SJSA1 (cell line): ENCODE measurements at places on chromosomes 5 and 9. TPM values are rescaled to one million over a fixed set of nuclear protein-coding genes. Genes with fewer than 3 reads are reported as not detected.

- no peak for DNase-seq
- H3K27ac ChIP-seq = no peak overlapping the region
- H3K36me3 ChIP-seq = peaks cover 15% of the 10 kb centered on the region
- no peak overlapping the region for H3K4me3 ChIP-seq
- no peaks in the 10 kb centered on the region for H3K27me3 ChIP-seq
- H3K4me1 ChIP-seq = no peaks in the 10 kb centered on the region
These were observed 76.3 kb downstream of the CERT1 start for GRCh38 chr5:75435096-75435495.

Gene PPP3R2
- not detected in 2 replicates for total RNA-seq

- no peaks in the 10 kb centered on the region for H3K27me3 ChIP-seq
- H3K36me3 ChIP-seq = no peaks in the 10 kb centered on the region
- no peak overlapping the region for H3K27ac ChIP-seq
- no peak overlapping the region for H3K4me3 ChIP-seq
These were observed 109.6 kb downstream of the PIK3R1 start for GRCh38 chr5:68325065-68325580.

GRCh38 chr9:4717815-4718214 is 23.2 kb downstream of the AK3 start:
- H3K27ac ChIP-seq = no peak overlapping the region
- H3K4me3 ChIP-seq = no peak overlapping the region
- no peaks in the 10 kb centered on the region for H3K27me3 ChIP-seq
- H3K4me1 ChIP-seq = peaks cover 5% of the 10 kb centered on the region
- peaks cover 3% of the 10 kb centered on the region; the same call in 1 of the 2 replicates for H3K36me3 ChIP-seq
- DNase-seq = no peak

Gene DCTN3
- 70.6 and 110 TPM in 2 replicates for total RNA-seq

DNA sequence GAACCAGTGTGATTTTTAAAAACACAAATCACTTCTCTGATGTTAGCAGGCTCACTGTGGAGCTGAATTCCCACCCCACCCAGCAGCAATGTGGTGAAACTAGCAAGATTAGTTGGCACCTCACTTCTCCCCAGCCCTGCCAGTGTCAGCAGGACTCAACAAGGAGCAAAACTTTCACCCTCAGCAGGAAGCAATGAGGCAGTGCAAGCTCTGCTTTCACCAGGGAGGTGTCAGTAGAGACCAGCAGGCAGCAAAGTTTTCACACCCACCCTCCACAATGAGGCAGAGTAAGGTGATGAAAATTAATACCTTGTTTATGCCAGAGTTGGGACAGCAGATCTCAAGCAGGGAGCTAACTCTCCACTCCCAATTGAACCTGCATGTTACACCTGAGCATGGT is 565.0 kb downstream of the CETN3 start:
- DNase-seq = no peak
- no peak overlapping the region for H3K27ac ChIP-seq
- H3K27me3 ChIP-seq = no peaks in the 10 kb centered on the region
- no peaks in the 10 kb centered on the region for H3K36me3 ChIP-seq
- H3K4me1 ChIP-seq = no peaks in the 10 kb centered on the region
- no peak overlapping the region for H3K4me3 ChIP-seq

DNA sequence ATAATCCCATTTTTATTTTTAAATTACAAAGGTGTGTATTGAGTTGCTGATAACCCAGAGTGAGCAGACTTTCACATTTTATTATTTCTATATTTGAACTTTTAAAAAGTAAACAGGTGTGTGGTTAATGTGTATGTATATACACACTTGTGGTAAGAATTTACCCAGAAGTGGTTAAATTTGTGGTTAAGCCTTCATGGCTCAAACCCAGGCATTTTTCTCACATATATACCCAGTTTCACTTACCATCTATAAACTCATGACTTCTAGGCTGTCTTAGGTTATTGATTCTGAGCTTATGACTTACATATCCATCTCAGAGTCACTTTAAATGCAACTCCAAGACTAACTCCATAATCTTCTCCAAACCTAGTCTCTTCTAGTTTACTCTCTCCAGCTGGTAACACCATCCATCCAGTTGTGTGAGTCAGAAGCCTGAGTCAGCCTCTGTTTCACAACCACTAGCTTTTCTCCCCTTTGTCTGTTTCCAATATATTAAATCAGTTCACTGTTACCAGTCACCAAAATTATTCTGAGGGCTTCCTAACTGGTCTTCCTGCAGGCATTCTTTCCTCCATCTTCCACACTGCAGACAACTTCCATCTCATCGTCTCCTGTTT is 20.2 kb downstream of the ZBED3 start:
- H3K4me3 ChIP-seq = no peak overlapping the region
- H3K27me3 ChIP-seq = no peaks in the 10 kb centered on the region; the same call in 1 of the 2 replicates
- no peaks in the 10 kb centered on the region for H3K4me1 ChIP-seq

Gene TMEFF1
- 1.3 and 9.3 TPM in 2 replicates for total RNA-seq

Gene SHC3
- 0.16 and 0.34 TPM in 2 replicates for total RNA-seq

Gene SPOCK1
- 0.95 TPM in 1 of 2 replicates, not detected in the other for total RNA-seq

Gene PCSK1
- total RNA-seq = not detected in 2 replicates

Gene SLC34A1
- not detected in 2 replicates for total RNA-seq

Gene LRRC70
- total RNA-seq = 0.71 and 1.1 TPM in 2 replicates

DNA sequence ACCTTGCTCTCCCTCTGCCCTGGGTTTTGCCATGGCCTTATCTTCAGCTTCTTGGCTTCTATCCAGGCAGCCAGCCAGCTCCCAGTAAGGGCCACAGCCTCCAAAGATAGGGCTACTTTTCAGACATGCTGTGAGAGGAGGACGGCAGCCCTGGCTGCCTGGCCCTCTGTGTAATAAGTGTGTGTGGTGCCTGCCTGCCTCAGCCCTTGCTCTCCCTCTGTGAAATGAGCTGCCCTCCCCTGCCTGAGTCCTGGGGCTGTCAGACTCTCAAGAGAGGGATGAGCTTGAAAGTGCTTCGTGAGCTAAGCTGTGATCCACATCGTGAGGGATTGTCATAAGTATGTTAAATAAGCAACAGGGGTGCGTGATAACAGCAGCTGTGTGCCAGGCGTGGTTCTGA is 8.1 kb downstream of the NDST1 start:
- H3K36me3 ChIP-seq = peaks cover 29% of the 10 kb centered on the region
- no peak for DNase-seq
- H3K4me1 ChIP-seq = peaks cover 74% of the 10 kb centered on the region
- H3K27ac ChIP-seq = no peak overlapping the region

Gene EGFLAM
- total RNA-seq = 0.08 TPM in 1 of 2 replicates, not detected in the other
